ENCODE measurements at places on chromosomes 2 and 18.

- no peak for DNase-seq
Observed at GRCh38 chr2:79180092-79180491, 20.5 kb upstream of the REG3A start.

DNA sequence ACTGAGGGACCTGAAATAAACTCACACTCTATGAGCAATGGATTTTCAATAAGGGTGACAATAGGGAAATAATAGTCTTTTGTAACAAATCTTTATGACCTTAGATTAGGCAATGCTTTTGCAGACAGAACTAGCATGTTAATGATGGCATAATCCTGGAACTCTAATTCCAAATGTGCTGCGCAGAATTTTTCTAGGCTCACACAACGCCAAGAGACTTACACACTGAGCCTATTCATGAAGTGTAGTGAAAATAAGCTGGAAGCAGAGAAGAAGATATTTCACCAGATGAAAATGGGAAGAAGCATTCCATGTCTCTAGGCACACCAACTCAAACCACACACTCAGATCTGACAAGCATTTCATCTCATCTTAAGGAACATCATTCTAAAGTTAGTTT, 178.5 kb downstream of the L3MBTL4 start:
- no peak for DNase-seq

DNA sequence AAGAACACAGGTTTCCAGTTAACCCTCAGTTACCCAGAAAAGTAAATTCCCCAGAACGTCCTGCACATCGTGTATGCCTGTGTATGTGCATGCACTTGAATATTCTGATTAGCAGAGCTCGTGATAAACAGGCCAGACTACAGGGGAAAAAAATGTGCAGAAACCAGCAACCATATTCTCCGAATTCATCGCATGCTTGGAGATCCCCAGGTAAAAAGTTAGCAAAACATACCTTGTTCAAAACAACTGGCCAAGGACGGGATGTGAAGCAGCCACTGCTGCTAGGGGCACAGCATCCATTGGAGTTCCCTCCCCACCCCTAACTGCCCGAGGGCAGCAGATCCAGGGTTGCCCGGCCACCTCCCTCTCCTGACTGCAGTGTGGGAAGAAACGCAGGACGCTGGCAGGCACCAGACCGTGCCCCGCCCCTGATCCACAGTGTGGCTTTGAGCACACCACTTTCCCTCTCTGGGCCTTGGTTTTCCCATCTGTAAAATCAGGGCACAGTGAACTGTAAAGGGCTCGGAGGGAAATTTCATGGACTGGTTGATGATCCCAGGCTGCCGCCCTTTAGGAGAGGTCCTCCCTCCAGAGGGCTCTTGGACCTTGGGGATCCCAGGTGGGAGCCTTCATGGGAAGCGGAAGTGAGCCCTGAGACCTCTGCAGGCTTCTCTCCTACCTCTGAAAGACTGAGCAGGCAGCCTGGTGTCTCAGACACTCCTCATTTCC, 11.9 kb upstream of the ARID5A start:
- no peak for DNase-seq

DNA sequence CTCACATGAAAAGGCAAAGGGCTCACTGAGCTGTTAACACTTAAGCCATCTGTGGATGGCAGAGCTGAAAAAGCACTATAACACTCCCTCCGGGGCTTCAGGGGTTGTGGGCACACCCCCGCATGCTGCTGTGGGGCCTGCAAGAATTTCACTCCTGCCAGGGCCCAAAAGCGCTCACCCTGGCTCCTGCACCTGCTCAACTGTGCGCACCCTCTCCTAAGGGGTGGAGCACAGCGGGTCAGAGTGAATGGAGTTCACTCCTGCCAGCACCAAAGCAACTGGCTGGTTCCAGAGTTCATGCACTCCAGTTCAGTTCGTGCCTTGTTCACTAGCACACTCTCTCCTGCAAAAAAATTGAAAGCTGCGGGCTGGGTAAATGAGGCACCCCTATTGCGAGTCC, 814.2 kb upstream of the SLC39A10 start:
- DNase-seq, result no peak

- no peak for DNase-seq
Observed at GRCh38 chr2:85779641-85780315, 26.0 kb downstream of the ATOH8 start.

DNA sequence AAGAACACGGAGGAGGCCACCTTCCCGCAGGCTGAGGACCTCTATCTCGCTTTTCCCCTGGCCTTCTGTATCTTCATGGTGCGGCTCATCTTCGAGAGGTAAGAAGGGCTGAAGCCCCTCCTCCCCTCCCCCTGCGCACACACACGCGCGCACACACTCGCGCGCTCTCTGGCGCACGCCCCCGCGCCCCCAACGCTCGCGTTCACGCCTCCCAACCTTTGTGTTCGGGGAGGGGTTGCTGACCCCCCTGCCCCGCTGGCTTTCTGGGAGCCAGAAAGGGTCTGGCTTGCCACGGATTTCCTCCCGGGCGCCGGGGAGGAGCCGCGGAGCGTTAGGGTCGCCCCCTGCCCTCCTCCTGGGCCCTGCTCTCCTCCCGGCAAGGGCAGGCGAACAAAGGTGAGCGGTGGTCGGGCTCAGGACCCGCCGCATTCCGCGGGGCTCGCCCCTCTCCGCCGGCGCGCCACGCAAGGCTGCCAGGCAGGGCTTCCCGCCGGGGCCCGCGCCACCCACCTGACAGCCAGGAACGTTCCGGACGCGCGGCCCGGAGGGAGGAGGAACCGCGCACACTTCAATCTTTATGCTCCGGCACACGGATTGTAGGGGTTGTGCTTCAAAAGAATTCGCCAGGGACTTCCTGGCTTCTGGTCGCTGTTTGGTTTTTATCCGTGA, 583 bp downstream of the CERS6 start:
- DNase-seq, result no peak

GRCh38 chr2:130160131-130160530, 15.2 kb upstream of the CCDC74B start:
- no peak for DNase-seq

DNA sequence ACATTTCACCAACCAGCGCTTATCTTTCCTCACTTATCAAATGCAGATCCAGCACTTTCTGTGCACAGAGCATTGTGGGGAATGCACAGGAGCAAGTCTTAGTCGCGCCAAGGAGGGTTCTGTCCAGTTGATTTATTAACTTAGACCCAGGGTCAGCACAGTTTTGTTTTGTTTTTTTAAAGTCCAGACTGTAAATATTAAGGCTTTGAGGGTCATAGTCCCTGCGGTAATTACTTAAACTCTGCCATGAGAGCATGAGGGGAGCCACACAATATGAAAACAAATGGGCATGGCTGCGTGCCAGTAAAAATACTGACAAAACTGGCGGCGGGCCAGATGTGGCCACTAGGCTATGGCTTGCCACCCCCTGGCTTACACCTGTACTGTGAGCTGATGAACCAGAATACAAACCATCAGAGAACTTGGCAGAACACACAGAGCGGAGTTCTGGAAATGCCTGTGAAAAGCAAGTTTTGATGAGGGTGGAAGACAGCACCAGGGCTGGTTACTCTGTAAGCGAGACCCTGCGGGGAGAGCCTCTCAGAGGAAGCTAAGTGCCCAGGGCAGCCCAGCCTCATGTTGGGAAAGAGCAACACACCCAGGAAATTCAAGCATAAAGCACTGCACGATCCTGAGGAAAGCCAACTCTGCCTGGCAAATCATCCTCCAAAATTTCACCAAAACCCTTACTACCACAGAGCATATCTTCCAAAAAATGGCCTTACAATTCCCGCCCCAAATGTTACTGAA, 43.6 kb downstream of the L3MBTL4 start:
- DNase-seq, result no peak

DNA sequence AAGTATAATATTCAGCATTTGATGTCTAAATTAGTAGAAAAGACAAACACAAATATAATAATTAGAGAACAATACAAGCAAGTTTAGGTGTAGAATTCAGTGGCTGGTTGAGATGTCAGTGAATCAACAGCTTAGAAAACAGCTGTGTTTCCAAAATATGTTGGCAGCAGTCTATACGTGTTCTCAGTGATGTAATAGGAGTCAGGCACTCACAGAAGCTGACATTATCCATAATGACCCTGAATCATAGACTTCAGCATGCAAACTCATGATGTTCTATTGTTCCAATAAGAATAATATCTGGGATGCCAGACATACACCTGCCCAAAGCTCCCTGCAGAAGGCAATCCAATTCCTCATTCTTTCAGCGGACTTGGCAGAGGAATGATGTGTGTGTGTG, 164.7 kb downstream of the SLC8A1 start:
- DNase-seq, result no peak

GRCh38 chr2:11004199-11004598, 92.5 kb downstream of the KCNF1 start:
- DNase-seq, result no peak

- no peak for DNase-seq
Observed at GRCh38 chr2:130913891-130914290, 77.2 kb downstream of the ARHGEF4 start.

DNA sequence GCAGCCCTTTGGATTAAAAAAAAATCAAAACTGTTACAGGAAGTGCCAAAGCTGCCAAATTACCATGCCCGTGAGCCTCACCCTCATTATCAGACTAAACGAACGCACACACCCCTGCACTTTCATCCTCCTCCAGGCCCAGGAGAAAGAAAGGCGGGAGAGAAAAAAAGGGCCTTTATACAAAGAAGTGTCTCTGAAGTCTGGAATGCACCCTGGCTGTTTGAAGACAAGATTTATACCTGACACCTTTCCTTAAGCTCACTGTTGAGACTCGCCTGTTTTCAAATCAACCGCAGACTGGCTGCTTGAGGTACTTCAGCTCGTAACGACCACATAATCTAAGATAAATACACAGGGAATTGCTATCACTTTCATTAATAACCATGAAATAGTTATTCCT, 31.0 kb downstream of the EDAR start:
- no peak for DNase-seq

DNA sequence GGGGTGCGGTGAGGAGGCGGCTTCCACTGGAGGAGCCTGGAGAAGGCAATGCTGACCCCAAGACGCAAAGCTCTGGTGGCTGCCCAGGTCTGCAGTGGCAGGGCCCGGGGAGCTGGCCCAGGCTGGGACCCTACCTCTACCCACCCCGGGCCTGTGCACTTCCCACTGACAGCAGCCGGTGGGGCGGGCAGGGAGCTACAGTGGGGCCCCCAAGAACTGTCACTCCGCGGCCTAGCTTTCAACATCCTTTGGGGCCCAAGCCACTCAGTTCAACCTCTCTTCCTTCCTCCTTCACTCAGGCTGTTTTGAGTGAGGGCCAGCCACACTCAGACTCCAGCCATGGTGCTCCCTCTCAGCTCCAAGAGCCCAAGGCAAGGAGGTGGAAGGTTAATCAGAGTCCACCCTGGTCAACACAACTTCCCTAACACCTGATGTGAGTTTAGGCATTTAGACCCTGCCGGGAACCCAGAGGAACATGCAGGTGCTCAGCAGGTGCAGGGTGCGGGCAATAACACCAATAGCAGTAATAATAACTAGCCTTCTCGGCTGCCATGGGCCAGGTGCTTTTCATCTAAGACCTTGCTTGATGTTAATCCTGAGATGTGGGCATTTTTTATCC, 93.6 kb downstream of the ZFP36L2 start:
- no peak for DNase-seq

DNA sequence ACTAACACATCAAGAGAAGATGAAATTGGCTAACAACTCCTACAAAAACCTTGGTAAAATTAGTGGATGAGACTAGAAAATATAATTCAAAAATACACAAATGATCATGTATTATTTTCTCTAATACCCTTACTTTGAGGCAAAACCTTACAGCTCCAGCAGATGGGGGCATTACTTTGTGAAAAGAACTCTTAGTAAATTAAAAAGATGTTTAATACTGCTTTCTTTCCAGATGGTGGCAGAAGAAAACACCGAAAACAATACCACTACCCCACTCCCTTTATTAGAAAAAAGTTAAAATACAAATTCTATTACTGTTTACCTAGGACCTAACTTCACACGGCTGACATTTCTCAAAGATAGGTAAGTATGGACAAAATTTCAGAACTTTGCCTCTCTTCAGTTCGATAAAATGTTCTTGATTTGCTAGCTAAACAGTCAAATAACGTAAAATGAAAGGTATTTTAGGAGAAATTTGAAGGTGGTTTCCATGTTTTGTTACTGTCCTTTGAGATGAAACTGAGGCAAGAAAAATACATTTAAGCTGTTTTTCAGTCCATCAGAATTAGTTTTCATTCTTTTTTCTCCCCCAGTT, 30.6 kb downstream of the ORC4 start:
- DNase-seq, result peak; percentile 66

DNA sequence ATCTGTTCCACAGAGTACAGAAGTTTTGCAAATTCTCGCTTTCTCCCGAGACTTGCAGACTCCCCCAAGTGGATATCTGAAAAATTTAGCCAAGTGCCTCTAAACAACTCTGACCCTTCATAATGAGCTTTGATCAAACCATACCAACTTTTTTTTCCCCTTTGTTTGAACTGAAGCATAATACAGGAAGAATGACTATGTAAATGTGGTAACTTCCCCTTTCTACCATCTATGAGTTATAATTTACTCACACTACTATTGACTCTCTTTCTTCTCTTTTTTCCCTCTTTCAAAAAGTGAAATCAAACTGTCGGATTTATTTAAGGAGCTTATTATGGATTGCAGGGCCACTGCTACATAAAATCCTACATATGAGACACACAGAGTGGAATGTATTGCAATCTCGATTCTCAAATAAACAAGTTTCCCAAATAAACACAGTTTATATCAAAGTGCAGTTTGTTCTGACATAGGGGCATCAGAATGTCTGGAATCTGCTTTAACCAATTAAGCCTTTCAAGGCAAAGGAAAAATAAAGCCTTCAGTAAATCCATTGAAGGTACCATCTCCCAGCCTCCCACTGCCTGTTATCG, 1.4 kb upstream of the ZNF804A start:
- DNase-seq, result peak; percentile 57

GRCh38 chr18:43382641-43383403, 105.5 kb upstream of the SYT4 start:
- no peak for DNase-seq

GRCh38 chr2:236402033-236402790, 138.0 kb upstream of the ASB18 start:
- no peak for DNase-seq

- no peak for DNase-seq
Observed at GRCh38 chr2:146461068-146461467, 1383.8 kb upstream of the ACVR2A start.

DNA sequence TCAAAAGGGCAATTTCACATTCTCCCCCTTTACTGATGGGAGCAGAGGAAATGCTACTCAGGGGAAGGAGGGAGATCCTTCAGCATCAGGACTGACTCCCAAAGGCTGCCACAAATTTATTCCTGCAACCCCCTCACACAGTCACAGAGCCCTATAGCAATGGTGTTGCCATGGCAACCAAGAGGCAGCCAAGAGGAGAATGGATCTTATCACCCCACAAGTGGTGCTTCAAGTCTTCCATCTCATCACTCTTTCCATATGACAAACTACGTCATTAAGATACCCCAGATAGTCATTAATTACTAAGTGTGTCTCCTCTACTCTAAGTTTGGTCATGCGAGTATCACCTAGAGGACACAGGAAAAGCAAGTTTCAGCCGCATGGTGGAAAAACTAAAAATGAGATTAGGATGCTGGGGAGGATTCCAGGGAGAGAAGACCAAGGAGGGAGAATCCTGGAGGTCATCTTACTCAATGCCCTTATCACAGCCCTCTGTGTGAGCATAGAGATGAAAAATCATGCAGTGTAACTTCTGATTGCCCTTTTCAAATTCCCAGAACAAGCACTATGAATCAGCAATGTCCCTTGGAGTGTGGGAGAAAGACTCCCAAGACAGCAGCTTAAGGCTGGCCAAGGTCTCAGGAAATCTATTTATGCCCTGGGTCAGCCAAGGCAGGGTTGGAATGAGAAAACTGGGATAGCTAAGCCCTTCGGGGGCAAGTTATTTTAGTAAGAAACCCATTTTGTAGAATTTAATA, 885.7 kb upstream of the KLHL29 start:
- no peak for DNase-seq
